Suppressor macrophage (primary cell): ENCODE measurements at places on chromosomes 6 and 20.

DNA sequence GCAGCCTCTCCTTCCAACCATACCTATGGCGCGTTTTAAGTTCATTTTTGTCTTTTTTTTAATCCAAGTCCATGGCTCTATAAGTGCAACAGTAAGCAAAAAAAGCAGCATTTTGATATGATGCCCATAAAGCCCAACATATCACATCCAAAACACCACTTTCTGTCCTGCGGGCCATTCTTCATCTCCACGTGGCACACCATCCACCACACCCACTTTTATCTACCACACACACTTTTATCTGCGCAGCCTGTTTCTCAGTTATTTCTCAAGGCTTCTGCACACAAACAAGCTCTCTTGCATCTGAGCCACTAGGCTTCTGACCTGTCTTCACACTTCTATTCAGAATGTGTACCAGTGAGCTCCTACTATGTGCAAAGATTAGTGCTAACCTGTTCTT, 5.3 kb downstream of the GCLC start:
- no peak for DNase-seq

GRCh38 chr20:18666803-18667415, 79.1 kb downstream of the DTD1 start:
- no peak for DNase-seq

- DNase-seq, result no peak
Measured at GRCh38 chr20:21713901-21714296, 8.4 kb downstream of the PAX1 start.

- peak; percentile 89 for DNase-seq
Measured at GRCh38 chr20:44643596-44644229, 7.8 kb downstream of the ADA start.

- peak; percentile 88 for DNase-seq
Measured at GRCh38 chr6:149212892-149213801, 104.4 kb upstream of the TAB2 start.

- no peak for DNase-seq
Measured at GRCh38 chr6:82371799-82372546, 8.4 kb downstream of the TPBG start.

- no peak for DNase-seq
Measured at GRCh38 chr6:85041376-85041775, 277.0 kb upstream of the TBX18 start.

DNA sequence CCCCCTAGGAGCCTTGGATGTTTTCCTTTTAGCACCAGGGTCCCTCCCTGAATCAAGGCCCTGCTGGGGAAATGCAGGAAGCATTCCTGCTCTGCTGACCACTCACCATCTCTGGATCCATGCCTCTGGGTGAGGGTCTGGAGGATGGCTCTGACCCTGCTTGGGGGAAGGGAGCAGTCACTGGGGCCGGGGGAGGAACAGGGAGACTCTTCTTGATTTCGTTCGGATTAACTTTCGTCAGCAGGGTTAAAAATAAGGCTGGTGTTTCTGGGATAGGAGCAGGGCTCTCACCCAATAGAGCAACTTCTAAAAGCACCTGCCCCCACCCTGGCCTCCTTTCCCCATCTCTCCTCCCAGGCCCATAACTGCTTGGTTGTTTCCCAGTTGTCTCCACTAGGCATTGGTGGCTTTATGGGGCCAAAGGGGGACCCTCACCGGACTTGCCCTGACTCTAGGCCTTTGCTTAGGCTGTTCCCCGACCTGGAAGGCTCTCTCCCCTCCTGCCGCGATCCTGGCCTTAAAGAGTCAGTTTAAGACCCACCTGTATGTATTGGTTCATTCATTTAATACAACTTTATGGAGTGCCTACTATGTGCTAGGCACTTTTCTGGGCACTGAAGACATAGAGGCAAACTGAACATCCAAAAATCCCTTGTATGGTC, 63.0 kb downstream of the JPH2 start:
- DNase-seq, result no peak

GRCh38 chr6:42269553-42269952, 51.9 kb upstream of the MRPS10 start:
- DNase-seq, result no peak

GRCh38 chr20:25247000-25247517, 826 bp upstream of the PYGB start:
- peak; percentile 54 for DNase-seq

DNA sequence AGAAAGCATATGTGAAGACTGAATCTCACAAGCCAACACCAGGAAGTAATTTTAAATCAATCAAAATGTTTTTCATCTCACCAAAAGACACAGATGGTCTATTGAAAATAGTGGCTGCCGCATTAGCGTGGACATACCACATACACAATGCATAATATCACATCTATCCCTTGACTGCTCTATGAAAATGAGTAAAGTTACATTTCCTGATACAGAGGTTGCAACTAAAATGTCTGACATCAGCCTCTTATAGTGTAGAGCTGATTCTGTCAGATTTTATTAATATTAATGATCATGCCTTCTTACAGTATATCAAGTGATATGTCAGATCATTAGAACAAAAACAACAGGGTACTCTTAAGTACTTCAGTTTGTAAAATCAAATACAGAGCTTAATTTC, 339.8 kb upstream of the EPHA7 start:
- no peak for DNase-seq

DNA sequence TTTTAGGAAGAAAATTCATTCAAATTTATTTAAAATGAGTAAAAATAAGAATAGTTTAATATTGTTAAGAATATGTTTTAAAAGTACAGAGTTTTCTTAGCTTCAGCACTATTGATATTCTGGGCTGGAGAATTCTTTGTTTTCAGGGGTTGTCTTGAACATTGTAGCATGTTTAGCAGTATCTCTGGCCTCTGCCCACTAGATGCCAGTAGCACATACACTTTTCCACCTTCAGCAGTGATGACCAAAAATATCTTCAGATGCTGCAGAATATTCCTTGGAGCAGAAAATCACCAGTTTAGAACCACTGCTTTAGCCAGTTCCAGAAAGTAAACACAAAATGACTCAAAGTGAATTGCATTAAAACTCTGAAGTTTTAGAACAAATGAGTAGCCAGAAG, 19.4 kb upstream of the SDHAF4 start:
- DNase-seq, result no peak

- peak; percentile 79 for DNase-seq
Measured at GRCh38 chr20:19757487-19758132, 448 bp upstream of the RIN2 start.

DNA sequence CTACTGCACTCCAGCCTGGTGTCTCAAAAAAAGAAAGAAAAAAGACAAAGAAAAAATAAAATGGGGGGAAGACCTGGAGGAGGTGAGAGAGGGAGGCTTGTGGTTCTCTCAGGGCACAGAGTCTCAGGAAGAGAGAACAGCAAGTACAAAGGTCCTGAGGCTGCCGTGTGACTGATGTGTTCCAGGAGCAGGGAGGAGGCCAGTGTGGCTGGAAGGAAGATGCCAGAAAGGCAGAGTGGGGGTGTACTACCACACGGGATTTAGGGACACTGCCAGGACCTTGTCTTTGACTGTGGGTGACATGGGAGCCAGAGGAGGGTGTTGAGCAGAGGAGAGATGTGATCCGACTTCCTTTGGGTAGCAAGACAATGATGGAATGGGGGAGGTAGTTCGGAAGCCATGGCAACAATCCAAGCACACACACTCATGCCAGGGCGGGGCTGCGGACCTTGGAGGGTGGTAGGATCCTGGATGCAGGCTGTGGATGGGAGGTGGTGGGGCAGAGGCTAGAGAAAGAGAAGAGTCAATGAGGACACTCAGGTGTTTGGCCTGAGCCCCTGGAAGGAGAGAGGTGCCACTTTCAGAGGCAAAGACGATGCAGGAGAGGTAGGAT, 136.4 kb upstream of the PTPN1 start:
- DNase-seq, result no peak

DNA sequence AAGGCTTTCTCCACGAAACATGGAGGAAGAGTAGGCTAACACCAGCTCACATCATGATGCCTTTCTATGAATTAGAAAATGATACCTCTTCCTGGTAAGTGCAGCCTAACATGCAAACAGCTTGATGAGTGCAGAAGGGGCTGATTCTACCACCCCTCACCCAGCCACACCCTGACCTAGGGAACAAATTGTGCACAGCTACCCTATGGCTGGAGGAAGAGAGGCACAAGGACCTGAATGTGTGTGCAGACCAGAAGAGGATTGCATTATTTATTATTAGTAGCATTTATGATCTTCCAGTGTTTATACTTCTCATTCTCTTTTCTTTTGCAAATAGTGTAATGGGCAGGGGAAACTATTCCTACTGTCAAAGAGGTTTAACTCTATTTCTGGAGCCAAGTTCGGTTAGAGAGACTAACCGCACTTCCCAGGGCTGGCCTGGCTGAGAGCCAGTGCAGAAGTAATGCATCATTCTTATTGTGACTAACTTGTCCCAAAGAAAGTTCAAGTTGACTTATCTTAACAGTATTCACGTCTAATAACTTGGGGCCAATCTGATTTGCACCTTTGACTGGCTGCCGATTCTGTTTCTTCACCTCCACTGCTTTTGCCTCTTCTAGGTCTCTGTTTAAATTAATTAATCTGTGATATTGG, 237.5 kb downstream of the CD83 start:
- DNase-seq, result peak; percentile 84

DNA sequence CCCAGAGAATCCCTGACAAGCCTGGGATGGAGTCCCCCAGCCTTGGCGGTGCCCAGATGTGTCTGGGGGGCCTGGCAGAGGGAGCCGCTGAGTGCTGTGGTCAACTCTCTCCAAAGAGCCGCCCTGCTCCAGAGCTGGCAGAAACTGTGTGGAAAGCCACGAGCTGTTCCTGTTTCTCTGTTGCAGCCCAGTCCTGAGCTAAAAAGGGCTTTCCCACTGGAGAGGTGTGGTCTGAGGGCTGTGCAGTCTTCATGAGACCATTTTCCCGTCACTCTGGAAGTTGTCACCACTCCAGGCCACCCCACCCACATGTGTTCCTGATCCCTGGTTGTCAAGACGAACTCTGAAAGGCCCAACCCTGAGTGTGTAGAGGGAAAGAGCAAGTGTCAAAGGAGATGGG, 99.7 kb upstream of the KCNK16 start:
- DNase-seq, result no peak

DNA sequence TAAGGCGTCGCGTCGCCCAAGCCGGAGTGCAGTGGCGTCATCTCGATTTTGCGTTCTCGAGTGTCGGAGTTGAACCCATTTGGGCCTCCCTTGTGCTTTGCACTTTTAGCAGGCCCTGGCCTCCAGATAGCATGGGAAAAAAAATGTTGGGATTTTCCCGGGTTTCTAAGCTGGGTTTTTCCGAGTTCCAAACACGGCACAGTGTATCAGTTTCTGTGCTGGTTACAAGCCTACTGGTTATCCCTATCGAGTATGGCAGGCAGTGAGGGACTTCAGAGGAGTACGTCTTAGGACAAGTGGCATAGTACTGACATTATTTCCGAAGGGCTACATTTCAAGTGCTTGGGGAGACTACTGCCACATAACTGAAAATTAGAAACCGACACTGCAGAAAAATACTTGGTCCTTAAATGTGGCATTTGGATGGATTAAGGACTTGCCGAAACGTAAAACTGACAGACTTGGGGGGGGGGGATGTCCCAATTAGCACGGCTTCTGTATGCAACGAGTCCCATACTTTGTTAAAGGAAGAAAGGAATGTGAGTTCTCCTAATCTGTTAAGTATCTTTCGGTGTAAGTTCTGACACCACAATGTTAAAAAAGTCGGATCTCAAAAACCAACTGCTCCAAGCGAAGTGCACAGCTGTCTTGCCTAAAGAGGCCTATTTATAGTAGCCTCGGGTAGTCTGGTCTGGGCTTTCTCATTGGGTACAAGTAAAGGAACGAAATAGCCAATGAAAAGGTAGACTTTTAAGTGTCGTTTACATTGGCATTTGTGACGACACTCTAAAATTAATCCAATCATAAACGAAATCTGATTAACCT, 70.2 kb downstream of the HFE start:
- peak; percentile 98 for DNase-seq

DNA sequence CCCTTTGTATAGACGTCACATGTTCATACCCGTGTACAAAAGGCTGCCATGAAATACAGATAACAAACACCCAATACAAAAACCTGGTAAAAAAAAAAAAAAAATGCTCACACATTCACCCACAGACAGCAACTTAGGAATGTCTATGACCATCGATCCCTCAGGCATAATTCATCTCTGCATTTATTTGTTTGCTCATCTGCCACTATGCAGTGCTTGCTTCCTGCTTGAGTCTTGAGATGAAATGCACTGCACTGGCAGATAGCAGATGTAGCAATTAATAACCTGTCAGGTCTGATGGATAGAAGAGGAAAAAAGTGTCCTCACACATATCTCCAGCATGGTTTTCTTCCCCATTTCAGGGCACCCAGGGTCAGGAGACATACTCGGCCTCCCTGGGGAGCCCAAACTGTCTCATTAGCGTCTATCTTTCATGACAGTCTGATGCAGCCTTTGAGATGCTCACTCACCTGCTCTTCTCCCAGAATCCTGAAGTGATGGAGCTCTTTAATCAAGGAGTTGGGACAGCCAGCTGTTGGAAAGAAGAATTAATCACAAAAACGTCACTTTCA, 295.1 kb upstream of the AGPAT4 start:
- no peak for DNase-seq

GRCh38 chr20:36373089-36373488, 67.0 kb downstream of the DLGAP4 start:
- DNase-seq, result no peak

DNA sequence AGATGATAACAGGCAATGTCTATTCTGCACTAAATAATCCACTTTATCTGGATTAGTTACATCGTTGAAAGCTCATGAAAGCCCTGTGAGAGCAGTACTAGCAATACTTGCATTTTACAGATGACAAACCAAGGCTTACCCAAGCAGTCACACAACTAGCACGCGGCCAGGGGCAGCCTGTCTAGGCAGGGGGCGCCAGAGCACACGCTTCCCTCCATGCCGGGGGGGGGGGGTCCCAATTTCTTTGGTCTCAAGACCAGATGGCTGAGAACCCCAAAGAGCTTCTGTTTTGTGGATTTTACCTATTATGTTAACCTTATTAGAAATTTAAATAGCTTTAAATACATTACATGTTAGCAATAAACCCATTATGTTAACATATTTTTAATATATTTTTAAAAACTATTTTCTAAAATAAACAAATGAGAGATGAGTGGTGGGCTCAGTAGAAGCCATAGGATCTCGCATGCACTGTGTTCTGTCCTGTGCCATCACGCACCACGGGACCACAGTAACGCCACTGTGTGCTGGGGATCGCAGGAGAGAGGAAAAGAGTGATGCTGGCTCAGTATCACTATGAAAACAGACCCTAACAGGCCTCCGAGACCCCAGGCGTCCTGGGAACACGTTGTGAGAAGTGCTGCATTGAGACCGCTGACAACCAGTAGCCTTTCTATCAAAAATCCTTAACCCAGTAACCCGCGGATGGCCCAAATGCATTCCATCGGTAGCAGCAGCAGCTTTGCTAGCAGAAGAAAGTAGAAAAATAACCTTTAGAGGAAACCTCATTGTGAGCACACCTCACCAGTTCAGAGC, 5.3 kb upstream of the PRR18 start:
- peak; percentile 83 for DNase-seq

- DNase-seq, result no peak
Measured at GRCh38 chr20:59818911-59819310, 114.5 kb downstream of the SYCP2 start.

GRCh38 chr20:18405826-18406225, 61.0 kb downstream of the DZANK1 start:
- no peak for DNase-seq
